ENCODE measurements at places on chromosomes 12 and 14.
A peak's percentile ranks its signal among the peaks of the same experiment; 100 is the strongest.

GRCh38 chr12:75606151-75606550 is 94.7 kb upstream of the KRR1 start:
- DNase-seq, result peak; percentile 1

GRCh38 chr12:21485998-21486397 is 15.4 kb downstream of the RECQL start:
- no peak for DNase-seq

- DNase-seq, result no peak
These were observed 196.8 kb downstream of the RAD51B start for GRCh38 chr14:68016255-68016914.

GRCh38 chr12:42156232-42156631 is 11.6 kb upstream of the GXYLT1 start:
- no peak for DNase-seq

DNA sequence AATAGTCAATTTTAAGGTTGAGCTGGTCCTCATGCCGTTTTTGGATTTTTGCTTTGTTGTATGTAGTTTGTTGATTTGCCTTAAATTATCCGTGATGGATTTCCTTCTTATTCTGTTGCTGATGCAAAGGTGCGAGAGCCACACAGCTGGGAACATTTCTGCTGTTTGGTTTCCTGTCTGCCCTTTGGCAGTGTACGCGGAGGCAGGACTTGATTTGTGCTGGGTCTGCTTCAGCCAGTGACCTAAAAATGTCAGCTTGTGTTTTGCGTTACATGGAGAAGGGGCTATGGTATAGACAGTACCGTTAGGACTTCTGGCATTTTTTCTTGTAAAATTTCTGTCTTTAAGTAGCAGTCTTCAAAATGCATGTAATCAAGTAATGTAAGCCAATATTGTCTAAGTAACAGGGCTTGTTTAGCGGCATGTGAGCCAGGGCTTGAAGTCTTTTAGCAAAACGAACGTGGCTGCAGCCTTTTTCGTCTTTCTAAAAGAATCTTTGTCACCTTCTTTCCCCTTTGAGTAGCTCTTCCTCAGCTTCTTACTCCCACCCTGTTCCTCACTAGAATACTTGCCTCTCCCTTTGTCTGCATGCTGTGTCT is 18.2 kb upstream of the RD3L start:
- no peak for DNase-seq

DNA sequence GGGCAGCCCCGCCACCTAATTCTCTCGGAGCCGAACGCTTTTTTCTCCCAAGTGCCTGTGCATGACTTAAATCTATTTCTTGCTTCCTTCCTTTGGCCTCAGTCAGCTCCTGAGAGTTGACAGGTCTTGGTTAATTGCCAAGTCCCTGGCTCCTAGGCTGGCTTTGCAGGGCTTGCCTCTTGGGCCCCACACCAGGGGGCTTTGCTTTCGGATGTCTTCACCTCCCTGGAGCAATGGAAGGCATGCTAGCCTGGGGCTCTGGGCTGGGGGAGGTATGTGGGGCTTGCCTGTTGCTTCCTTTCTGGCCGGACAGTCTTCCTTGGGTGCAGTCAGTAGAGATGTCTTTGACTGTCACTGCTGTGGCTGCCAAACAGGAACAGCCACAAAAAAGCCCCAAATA is 2.2 kb upstream of the KRT80 start:
- DNase-seq, result no peak

GRCh38 chr14:51295646-51296263 is 55.7 kb downstream of the TMX1 start:
- no peak for DNase-seq

GRCh38 chr12:15709551-15709950 is 79.6 kb downstream of the EPS8 start:
- no peak for DNase-seq

DNA sequence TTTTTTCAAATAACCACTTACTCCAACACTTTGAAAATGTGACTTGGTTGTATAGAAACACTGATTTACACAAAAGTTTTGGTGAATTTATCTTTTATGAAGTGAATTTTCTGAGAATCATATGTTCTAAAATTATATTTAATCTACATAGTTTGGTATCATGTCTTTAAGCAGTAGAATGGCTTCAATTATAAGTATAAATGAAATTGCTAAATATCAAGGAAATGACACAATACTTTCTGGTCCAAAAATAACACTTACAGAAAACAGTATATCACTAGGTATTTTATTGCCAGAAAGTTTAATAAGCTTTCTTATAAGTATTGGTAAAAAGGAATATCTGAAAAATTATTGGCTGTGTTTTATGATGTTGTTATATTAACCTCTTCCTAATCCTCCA is 90.9 kb downstream of the SRGAP1 start:
- no peak for DNase-seq

- peak; percentile 54 for DNase-seq
These were observed 811 bp downstream of the TMCC3 start for GRCh38 chr12:94649349-94650142.

GRCh38 chr12:10136637-10137205 is 6.7 kb upstream of the CLEC7A start:
- DNase-seq, result no peak

- no peak for DNase-seq
These were observed 46.8 kb upstream of the MEG3 start for GRCh38 chr14:100778951-100779690.

GRCh38 chr14:68309616-68310015 is 483.3 kb downstream of the ZFP36L1 start:
- no peak for DNase-seq

- DNase-seq, result no peak
These were observed 181.6 kb upstream of the FOXN3 start for GRCh38 chr14:89598548-89599186.

DNA sequence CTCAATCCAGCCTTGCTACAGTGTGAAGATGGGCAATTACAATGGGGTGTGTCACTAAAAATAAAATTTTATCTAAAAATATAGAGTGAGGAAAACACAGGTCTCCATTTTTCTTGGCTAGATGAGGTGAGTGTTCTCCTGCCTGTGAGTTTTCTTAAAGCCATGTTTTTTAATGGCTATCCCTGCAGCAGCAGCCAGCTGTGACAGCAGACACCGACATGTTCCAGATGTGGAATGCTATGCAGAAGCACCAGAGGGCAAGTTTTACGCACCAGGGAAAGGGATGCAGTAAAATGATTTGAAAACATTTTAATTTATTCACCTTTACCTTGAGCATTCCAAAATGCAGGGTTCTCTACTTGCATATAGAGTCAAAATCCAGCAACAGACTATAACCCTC is 577.0 kb upstream of the STXBP6 start:
- DNase-seq, result no peak

DNA sequence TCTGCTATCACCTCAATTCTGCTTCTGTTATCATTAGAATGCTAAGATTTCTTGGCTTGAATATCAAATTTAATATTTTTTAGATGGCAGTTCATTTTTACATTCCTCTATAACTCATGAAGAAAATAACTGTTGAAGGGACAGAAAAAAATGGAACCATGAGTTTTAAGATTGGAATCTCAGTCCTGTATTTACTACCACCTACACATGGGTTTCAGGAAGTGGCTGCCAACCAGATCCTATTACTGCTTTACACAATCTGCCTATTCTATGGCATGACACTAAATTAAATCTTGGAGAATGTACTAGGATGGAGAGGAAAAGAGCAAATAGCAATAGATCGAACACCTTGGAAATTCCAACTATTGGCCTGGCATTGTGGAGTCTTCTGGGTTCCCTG is 140.8 kb downstream of the DUSP6 start:
- no peak for DNase-seq

DNA sequence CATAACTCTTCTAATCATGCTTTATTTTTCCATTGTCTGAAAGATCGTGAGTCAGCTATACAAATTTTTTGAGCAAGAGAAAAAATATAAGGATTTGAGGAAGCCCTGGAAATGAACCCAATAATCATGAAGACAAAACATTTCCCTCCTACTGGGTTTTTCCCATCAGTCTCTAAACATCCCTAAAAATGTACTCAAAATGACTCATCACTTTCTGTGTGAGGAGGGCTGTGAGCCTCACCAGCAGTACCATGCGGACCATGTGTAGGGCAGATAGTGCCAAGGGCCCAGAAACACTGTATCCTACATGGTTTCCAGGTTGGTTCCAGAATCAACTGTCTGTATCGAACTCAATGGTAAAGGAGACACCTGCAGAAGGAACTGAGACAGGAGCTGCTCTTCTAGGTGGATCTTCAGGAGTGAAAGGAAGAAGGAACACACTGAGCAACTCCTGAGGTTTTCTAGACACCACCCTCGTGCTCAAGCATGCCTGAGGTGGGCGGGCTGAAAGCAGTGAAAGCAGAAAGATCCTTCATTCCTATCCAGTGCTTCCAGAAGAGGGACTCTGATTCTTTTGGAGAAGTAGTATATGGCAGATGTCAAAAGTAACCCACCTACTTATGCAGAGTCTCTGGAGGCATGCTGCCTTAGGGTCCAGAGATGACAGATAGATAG is 48.6 kb upstream of the RHOJ start:
- DNase-seq, result no peak

GRCh38 chr12:87883806-87884205 is 145.4 kb downstream of the C12orf50 start:
- no peak for DNase-seq

- DNase-seq, result no peak
These were observed 427.5 kb downstream of the SNAPC1 start for GRCh38 chr14:62189698-62190097.

DNA sequence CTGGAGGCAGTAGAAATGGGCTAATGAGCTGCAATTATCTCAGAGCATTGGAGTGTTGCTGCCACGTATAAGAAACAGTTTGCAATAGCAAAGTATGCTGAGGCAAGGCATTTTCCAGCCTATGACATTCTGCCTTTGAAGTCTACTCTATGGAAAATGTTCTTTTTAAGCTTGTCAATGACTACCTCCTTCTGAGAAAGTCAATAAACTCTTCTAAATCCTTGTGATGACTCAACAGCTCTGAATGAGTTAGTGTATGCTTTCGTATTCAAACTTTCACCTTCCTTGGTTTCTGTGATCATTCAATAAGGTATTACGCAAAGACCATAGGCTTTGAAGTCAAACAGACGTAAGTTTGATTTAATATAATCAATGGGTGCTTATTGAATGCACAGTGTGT is 111.2 kb downstream of the CAPZA3 start:
- no peak for DNase-seq

GRCh38 chr12:1291601-1292332 is 300.7 kb downstream of the ERC1 start:
- DNase-seq, result no peak

DNA sequence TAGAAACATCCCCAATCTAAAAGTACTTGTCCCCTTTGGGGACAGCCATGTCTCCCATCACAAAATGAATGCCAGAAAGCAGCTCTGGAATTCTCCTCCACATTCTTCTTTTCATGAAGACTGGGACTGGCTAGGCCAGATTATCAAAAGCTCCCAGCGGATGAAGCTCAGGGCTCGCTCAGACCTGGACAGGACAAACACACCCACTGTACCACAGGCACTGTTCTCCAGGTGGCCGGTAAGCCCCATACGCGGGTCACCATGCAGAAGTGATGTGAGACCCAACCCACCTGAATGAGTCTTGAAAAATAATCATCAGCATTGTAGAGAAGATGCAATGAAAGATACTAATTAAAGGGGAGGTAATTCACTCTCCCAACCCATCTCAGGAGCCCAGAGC is 85.1 kb downstream of the GCH1 start:
- no peak for DNase-seq

- no peak for DNase-seq
These were observed 26.5 kb downstream of the GPR68 start for GRCh38 chr14:91218014-91218413.

DNA sequence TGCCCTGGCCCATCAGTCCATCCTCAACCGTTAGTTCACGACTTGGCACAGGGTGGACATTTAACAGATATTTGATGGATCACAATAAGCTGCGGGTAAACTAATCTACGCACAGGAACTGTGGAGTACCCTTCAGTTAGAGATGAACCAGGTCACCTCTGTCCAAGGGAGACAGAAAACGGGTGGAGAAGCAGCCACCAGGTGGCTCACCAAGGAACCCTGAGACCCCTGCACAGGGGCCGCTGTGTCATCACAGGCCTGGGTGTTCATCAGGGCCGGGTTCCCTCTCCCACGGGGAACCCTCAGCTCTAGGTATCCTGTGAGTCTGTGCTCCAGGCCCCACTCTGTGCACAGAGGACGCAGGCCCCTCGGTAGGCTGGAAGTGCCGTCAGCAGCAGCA is 122.2 kb downstream of the PIWIL1 start:
- no peak for DNase-seq

- no peak for DNase-seq
These were observed 180.2 kb downstream of the CRADD start for GRCh38 chr12:93857279-93857938.

GRCh38 chr12:115916910-115917668 is 360.4 kb downstream of the MED13L start:
- DNase-seq, result peak; percentile 73

DNA sequence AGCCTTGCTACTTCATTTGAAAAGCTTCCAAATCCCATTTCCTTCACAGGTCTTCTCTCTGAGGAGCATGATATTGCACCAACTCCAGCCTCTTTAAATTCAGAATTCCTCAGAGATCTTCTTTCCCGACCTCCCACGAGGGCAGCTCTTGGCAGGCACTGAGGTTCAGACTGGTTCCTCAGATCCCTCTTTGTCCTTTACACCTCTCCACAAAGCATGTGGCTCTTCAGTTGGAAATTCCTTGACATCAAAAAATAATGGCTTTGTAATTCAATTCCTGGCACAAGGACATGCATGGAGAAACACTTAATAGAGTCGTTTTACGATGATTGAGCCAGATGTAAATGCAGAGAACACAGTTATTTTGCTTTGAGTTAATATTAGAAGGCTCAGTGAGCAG is 63.2 kb upstream of the TMX1 start:
- DNase-seq, result no peak

DNA sequence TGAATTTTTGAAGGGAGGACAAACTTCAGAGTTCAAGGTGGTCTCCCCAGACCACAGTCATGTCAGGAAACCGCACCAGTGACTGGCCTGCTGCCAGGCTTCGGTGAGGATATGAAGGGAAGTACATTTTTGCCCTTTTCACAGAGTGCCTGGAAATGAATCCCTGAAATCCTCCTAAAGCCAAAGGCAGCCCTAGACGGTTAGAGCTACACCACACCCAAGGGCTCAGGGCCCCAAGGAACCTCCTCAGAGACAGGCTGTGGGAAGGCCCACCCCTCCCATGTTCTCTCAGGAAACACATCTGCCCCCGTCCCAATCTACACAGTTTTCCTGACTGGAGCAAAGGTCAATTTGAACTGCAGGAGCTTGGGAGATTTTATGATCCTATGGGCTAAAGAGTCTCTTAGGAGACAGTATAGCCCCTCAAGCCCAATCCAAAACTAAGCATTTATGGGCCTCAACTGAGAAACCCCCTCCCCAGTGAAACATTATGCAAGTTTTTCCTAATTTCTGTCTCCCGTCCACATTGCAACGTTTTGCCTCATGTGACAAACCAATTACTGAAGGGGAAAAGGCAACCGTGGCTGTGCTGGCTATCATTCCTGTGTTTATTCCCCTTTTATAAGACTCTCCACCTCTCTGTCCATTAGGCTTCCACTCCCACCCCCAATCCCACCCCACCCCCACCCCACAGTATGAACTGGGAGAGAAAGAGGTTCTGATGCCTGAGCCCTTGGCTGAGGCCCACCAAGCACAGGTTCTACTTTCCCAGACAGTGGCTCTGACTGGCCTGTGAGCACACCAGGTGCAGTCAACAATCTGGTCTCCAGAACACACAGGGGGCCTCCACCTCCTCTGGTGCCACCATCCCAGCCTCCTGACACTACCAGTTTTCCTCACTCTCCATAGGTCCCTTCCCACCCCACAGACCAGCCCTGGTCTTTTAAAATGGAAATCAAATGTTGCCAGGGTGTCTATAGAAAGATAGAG is 9.6 kb upstream of the RNASE1 start:
- DNase-seq, result no peak

GRCh38 chr14:54451121-54451601 is 10.0 kb upstream of the CNIH1 start:
- DNase-seq, result no peak

- no peak for DNase-seq
These were observed 148.4 kb upstream of the BCL2L14 start for GRCh38 chr12:11922361-11922760.
